ENCODE measurements at places on chromosomes 2 and 18.

GRCh38 chr2:41420219-41420618, 627.6 kb upstream of the PKDCC start:
- DNase-seq, result no peak

DNA sequence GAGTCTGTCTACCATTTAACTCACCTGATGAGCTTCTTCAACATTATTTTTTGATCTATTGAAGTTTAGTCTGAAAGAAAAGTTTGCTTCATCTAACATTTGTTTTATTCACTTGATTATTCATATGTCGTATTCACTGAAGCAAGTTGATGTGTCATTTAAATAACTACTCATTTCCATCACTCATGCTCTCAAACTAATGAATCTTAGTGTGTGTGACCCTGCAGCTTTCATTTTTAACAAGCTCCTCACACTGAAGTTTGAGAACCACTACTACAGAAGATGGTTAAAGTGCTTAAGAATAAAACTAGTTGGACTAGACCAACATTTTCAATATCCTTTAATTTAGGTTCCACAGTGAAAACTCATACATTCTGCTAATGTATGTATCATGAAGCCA, 1.8 kb upstream of the ABI2 start:
- no peak for DNase-seq

DNA sequence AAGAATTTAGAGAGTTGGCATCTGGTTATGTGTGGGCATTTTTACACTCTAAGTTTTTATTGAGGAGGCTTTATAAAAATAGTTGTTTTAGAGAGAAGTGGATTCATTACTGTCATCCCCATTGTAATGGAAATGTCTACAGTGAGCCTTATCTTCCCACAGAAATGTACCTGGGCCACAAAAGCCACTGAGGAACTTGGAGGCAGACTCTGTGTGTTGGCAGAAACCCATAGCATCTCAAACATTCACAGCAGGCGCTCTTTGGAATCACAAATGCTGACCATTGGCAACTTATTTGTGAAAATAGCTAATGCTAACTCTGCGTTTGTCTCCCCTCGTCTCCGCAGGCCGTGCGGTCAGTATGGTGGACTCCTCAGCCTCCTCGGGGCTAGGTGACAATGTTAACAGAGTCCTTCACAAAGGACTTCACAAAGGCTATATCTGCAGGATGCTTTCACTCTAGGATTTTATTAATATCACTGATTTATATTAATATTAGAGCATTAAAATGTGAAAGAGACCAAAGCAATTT, 689.1 kb upstream of the POU3F3 start:
- no peak for DNase-seq

DNA sequence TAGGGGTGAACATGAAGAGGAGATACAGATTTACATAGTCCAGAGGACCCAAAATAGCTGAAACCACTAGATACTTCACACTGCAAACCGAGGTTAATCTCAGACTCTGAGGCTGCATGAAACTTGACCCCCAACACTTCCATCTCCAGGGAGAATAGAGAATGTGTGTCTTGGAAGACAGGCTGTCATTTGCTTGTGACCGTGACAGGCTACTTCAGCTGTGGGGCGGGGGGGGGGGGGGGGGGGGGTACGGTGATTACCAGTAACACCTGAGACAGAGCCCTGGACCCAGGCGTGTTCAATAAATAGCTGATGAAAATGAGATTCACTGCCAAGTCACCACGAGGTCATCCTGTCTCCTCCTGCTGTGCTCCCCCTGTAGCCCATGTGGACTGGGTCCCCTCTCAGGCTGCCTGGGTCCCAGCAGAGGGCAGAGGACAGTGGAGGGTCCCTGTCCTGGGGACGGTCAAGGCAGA, 5.7 kb upstream of the KLHL29 start:
- DNase-seq, result no peak

GRCh38 chr2:47023332-47023731, 107.7 kb upstream of the MCFD2 start:
- no peak for DNase-seq

DNA sequence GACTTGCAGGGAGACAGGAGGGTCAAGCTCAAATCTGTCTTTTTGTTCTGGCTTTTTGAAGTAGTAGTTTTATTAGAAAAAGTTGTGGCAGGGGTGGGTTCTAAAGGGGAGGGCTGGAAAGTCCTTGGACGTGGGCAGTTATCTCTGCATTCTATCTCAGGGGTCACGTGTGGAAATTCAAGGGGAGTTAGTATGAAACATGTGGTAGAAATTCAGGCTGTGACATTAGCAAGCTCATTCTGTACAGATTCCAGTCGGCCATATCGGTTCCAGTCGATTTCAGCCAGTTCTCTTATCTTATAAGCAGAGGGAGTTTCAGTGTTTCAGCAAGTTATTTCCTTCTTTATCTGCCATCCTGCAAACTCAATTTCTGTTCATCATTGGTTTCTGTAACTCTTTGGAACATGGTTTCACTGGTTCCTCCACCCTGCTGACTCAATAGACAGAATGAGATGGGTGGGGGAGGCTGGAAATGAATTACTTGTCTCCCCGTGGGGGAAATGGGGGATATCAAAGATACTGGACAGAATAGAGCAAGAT, 53.0 kb downstream of the RAB27B start:
- DNase-seq, result no peak

- DNase-seq, result no peak
These were observed 133.1 kb downstream of the MREG start for GRCh38 chr2:215879977-215880940.

DNA sequence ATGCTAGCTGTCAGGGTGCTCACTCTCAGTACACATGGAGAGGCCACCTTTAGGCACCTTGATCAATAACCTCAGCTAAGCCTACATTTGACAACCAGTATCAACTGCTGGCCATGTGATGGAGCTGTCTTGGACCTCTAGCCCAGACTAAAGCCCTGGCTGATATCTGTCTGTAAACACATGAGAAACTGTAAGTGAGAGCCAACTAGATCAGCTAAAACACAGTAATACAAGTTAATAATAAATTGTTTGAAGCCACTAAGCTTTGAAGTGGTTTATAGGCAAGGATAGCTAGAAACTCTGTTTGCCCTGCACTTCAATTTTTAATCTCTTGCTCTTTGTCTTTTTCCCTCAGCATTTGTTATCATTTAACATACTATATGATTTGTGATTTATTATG, 407.1 kb downstream of the SPAG16 start:
- no peak for DNase-seq

DNA sequence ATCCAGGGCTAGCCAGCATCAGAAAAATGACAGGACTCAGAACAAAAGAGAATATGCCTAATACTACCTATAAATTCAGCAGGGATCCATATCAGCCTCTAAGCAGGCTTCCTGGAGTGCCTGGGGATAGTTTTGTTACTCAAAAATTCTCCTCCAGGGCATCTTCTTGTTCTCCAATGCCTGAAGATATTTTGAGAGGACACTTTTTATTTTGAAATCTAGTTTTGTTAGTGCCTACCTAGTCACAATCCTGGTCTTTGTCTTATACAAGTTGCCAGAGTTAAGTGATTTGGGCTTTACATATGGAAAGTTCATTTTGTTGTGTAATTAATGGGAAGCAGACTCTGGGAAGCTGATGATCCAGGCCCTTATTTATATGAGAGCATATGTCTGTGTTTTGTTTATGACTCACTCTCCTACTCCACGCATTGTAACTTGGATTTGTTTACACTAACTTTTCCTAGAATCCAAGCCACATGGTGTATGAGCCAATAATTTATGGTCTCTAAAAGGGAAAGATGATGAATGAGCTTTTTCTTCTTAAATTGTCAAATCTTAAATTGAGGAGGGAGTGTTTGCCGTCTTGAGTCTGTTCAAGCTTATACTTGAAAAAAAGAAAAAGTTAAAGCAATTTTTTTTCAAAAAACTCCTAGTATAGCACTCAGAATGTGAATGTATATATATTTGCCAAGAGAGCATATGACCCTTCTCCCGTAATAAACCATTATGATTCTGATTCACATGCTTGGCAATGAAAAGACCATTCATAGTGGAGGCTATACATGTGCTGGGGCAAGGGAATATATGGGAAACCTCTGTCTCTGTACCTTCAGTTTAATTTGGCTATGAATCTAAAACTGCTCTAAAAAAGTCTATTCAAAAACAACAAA, 370.3 kb downstream of the SETBP1 start:
- no peak for DNase-seq

DNA sequence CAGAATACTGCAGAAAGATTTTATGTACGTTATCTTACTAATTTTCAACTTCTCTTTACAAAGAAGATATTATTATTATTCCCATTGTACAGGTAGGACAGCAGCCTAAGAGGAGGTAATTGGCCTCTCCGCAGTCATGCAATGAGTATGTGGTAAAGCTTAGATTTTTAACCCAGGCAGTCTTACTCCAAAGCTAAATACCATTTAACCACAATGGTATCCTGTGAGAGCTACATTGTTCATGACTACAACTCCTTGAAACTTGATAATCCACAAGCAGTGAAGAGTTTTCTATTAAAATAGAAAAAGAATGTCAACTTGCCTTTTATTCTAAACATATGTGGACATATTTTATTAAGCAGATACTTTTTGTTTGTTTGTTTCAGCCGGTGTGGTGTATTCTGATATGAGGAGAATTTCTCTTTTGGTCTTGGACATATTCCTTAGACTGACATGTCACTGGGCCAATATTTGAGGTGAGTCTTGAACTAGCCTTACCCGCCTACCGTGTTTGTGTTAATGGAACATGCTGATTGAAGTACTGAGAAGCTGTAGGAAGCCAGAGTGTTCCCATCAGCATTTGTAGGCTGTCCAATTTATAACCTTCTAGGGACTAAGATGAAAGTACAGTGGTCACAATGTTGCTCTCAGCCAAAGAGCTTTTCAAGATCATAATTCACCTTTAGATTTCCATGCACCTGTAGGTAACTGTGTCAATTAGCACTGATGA, 293.9 kb upstream of the DCC start:
- DNase-seq, result no peak

GRCh38 chr2:172280571-172281361, 146.6 kb upstream of the ITGA6 start:
- no peak for DNase-seq

DNA sequence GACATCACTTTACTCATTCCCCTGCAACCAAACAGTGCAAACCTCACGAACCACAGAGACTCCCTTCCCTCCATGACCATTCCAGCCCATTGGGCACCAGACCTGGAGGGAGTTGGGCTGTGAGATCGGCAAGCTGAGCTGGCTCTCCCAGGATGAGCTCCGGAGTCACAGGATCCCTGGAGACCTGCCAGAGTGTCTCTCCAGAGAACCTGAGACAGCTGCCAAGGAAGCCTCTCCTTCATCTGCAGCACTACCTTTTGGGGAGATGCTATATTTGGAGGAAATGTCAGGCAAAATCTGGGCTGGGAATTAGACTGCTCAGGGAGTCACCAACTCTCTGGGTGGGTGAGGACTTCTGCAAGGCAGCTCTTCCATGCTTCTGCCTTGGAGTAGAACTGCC, 417.4 kb downstream of the TNS1 start:
- no peak for DNase-seq

- DNase-seq, result no peak
These were observed 4.2 kb upstream of the ERFE start for GRCh38 chr2:238154570-238154969.

DNA sequence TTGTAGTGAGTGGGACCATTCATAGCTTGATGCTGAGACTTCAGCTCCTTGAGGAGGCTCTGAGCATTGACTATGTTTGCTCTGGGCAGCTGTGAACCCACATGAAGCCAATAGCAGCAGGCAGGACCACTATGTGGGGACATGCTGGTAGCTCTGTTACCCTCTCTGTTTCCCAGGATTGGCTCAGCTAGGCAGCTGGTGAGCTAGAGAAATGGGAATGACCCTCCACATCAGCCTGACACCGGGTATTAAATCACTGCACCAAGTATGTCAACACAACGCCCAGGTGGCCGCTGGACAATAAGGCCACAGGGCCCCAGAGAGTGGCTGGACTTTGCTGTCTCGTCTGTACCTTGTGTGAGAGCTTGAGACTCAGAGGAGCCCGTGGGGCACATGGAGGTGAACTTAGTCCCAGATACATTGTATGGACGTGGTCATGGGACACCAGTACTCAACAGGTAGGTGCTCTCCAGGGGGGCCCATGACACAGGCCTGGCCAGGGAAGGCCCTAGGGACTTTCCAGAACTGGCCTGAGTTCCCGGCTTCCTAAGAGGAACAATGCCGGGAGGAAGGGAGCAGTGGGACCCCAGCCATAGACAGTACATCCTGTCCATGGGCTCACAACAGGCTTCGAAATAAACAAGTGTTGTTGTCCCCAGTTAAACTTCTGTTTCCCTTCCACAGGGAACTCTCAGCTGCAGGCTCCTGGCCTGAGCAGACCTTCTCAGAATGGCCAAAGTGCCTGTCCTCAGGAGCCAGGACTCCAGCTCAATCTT, 35.2 kb downstream of the HS1BP3 start:
- no peak for DNase-seq

DNA sequence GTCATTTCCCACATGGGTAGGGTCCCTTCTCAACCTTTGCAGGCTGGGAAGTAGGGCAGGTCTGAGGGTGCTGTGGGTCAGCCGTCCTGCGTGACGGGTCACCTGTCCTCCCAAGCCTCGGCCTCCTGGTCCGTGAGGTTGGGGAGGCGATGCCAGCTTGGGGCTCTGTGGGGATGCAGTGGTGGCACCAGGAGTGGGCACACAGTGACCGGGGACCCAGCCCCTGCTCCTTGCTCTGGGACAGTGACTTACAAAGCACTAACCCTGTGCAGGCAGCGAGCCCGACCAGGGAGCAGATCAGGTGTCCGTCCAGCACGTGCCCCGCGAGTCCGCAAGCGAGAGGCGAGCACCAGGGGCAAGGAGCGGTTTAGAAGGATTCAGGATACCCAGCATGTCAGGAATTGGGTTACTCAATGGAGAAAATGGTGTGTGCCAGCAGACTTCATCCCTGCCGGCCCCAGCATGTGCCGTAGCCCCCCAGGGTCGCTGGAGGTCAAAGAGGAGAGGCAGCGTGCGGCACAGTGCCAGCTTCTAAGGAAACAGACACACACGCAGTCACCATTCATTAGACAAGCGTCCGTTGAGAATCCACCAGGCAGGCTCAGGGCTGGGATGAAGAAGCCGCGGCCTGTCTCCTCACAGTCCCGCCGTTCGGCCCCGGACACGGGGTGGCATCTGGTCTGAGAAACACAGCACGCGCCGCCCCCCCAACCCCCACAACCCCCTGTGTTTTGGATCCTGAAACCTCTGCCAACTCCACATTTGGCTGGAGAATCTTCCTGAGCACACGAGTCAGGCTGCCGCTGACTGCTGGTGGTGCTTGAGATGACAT, 11.7 kb downstream of the COLEC11 start:
- DNase-seq, result no peak

DNA sequence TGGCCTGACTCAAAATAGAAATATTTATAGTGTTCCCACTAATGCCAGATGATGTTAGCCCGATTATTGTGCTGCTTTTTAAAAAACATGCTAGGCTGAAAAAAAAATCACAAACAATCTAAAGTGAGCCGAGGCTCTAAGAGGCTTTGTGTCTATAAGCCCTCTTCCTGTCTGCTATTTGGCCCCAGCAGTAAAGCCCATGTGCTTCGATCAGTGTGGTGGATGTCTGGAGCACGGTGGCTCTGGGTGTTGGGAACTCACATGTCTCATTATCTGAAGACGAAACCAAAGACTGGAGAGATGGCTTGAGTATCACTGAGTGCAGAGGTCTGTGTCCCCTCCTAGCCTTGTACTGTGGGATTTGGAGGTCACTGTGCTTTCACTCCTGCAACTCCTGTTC, 55.1 kb downstream of the INO80C start:
- DNase-seq, result no peak
